ENCODE measurements at places on chromosomes 1 and 21. TPM values are rescaled to one million over a fixed set of nuclear protein-coding genes. Genes with fewer than 3 reads are reported as not detected.

DNA sequence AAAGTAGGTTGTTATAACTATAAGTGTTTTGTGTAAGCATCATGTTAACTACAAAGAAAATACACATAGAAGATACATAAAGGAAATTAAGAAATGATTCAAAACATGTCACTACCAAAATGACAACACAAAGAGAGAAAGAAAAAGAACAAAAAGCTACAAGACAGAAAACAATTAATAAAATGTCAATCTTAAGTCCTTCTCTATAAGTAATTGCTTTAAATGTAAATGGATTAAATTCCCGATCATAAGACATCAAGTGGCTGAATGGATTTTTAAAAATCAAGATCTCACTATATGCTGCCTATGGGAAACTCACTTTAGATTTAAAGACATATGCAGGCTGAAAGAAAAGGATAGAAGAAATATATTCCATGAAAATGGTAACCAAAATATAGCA is 232.3 kb upstream of the NFIA start:
- no peak for DNase-seq

The TDRD10 gene
- total RNA-seq = not detected

The PPCS gene
- total RNA-seq = 84.8 TPM

DNA sequence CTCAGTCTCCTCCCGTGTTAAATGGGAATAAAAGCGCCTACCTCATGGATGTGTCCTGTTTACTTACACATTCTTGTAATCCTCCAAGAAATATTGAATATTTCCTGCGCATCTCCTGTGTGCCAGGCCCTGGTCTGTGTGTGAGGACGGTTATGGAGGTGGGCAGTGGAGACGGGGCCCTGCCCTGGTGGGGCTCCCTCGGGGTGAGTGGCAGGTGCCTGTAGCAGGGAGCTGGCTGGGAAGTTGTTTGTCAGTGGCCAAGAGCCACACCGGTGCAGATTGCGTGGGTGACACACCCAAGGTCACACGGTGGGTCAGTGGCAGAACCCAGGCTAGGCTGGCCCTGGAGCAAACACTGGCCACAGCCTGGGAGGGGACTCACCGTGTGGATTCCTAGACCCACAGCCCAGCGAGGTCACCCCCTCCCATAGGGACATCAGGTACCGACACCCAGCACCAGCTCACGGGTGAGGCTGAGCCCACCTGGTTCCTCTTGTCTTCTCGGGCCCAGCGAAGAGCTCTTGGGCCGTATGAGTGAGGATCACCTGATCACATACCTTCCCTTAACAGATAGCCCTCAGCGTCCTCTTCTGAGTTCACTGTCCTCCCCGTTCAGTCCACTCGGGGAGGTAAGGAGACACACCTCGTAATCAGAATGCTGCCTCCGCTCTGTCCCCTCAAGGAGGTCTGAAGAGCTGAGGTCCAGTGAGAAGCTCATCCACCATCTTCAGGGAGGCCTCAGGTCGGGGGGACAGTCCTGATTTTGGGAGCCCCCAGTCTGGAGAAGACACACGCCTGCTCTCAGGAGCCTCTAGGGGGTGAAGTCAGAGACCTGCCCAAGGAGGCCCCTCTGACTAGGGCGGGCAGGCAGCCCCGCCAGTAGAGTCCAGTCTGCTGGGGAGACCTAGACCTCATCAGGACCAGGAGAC is 349.6 kb downstream of the MATN1 start:
- no peak for DNase-seq
